Stimulated activated CD4-positive, alpha-beta T cell treated with anti-CD3 and anti-CD28 coated beads, Interleukin-4, amount 100 ng/mL, for 48 hours (primary cell): ENCODE measurements at places on chromosomes 2 and 18.

GRCh38 chr18:59516356-59517155, 157.5 kb upstream of the LMAN1 start:
- DNase-seq: no peak

DNA sequence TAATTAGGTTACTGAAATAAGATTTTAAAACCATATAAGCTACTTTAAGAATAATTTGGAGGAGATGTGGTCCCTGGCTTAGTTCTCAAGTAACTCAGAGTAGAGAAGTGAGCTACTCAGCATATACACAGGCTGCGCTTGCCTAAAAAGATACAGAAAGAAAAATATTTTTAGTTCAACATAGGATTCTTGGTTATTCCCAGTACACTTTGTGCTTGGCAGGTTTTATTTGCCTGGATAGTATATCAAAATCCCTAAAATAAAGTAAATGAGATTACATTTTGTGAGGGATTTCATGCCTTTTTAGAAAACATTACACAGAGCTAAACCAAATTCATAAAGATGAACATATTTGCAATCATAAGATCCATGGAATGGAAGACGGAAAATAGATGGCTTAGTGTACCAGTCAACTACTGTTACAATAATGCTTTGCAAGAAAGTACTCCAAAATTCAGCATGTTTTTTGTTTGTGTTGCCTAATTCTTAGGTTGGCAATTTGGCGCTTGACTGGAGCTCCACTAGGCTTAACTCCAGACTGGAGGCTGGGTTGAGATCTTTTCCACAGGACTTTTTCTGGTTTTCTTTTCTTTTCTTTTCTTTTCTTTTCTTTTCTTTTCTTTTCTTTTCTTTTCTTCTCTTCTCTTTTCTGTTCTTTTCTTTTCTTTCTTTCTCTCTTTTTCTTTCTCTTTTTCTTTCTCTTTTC, 600.5 kb upstream of the SYT4 start:
- no peak for DNase-seq

GRCh38 chr18:36454848-36455458, 157.4 kb downstream of the FHOD3 start:
- DNase-seq: no peak

- DNase-seq: no peak
Observed at GRCh38 chr18:48662011-48662661, 123.3 kb downstream of the CTIF start.

- no peak for DNase-seq
Observed at GRCh38 chr18:33330711-33331110, 109.8 kb downstream of the CCDC178 start.

GRCh38 chr2:174334781-174335251, at the start of gene SP9:
Gene SP9, plus strand, starts transcription at chr2:174334954. Its CDS starts 139 bp downstream, at chr2:174335093.
- no peak for DNase-seq

DNA sequence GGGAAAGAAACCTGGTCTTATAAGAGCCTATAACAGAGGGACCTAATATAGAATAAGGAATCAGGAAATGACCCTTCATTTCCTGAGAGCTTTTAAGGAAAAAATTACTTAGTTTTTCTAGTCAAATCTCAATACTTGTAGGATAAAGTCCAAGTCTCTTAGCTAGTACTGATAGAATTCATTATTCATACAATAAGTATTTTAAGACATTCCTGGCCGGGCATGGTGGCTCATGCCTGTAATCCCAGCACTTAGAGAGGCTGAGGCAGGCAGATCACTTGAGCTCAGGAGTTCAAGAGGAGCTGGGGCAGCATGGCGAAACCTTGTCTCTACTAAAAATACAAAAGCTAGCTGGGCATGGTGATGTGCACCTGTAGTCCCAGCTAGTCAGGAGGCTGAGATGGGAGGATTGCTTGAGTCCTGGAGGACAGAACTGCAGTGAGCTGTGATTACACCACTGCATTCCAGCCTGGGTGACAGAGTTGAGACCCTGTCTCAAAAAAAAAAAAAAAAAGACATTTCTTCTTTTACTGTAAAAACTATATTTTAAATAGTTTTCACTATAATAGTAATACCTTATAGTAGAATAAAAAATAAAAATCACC, 3.2 kb downstream of the RAB3GAP1 start:
- no peak for DNase-seq

- no peak for DNase-seq
Observed at GRCh38 chr2:18117592-18117991, 239.1 kb downstream of the KCNS3 start.

DNA sequence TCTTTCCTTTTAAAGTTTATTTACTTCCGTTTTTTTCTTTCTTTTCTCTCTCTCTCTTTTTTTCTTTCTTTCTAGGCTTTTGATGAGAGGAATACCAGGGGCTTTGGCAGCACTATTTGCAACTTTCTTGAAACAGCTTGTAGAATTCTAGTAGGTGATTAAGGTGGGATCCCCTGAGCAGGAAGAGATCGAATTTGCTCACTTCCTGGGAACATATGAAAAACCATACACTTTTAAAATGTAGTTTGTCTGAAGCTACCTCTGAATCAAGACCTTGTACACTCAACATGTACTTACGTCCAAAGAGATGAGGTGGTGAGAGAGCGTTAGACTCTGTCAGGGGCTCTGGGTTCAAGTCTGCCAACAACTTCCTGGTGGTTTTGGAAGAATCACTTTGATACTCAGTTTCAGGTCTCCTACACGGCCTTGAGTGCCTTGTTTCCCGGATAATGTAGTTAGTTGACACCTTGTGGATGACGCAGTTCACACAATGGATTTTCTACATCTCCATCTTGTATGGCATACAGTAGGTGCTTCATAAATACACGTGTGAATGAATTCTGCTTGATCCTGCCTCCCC, 229.1 kb downstream of the MYCN start:
- DNase-seq: no peak

GRCh38 chr2:83859553-83859952, 599.5 kb downstream of the SUCLG1 start:
- no peak for DNase-seq

- no peak for DNase-seq
Observed at GRCh38 chr2:187566266-187566665, 12.0 kb upstream of the TFPI start.

DNA sequence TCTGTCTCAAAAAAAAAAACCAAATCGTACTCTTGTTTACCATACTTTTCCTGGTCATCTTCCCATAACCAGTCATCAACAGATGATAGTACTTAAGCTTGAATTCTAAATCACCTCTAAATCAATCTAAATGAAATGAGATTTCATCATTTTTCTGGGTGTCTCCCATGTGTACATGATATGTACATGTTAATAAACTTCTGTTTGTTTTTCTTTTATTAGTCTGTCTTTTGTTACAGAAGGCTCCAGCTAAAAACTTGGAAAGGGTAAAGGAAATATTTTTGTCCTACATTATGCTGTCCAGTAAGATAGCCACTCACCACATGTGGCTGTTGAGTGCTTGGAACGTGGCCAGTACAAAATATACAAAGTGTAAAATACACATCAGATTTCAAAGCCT, 78.7 kb upstream of the MSH6 start:
- DNase-seq: no peak

GRCh38 chr18:30658306-30658705, 384.2 kb downstream of the DSC3 start:
- DNase-seq: no peak

DNA sequence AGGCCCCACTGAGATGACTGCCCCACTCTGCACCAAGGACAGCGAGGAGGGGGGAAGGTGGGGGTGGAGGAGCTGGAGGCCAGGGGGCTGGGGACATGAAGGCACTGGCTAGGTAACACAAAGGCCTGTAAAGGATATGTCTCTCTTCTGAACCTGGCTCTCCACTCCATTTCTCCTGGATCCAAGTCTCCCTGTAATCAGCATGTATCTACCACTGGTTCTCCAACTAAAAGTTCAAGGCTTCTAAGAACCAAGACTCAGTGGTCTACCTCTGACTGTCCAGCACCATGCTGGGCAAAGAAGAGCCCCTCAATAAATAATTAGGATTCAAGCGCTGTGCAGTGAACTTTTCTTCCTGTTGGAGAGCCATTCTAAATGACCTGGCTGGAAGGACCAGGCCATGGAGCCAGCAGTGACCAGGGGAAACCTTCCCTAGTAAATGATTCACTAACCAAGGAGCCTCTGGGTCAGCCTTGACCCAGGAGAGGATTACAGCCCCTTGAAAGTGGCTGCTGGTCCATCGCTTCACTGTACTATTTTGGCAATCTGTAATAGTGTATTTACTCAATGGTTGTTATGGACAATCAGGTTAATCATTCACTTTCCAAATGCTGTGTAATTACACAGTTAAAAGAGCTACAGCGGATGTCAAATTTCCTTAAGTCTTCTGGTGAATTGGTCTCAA, 73.2 kb downstream of the BCL11A start:
- DNase-seq: no peak

GRCh38 chr2:54054774-54055173, 60.6 kb upstream of the ACYP2 start:
- no peak for DNase-seq

DNA sequence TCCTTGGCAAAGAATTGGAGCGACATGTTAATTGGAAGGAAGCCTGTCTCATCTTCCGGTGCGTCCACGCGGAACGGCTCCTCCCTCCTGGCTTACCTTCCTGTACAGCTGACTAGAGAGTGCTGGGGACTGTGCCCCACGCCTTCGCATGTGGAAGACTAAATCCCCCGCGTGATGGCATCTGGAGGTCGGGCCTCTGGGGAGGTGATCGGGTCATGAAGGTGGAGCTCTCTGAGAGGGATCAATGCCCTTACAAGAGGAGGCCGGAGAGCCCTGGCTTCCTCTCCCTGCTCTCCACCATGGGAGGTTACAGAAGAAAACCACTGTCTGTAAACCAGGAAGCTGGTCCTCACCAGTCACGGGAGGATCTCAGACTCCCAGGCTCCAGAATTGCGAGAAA, 104.1 kb upstream of the OTOS start:
- DNase-seq: no peak

- DNase-seq: no peak
Observed at GRCh38 chr2:60525899-60526298, 27.6 kb downstream of the BCL11A start.

GRCh38 chr2:40384714-40385113, 67.2 kb downstream of the SLC8A1 start:
- no peak for DNase-seq
